ENCODE measurements at places on chromosomes 3 and 15.

- DNase-seq = no peak
These were observed 52.0 kb downstream of the ILDR1 start for GRCh38 chr3:121970047-121970446.

DNA sequence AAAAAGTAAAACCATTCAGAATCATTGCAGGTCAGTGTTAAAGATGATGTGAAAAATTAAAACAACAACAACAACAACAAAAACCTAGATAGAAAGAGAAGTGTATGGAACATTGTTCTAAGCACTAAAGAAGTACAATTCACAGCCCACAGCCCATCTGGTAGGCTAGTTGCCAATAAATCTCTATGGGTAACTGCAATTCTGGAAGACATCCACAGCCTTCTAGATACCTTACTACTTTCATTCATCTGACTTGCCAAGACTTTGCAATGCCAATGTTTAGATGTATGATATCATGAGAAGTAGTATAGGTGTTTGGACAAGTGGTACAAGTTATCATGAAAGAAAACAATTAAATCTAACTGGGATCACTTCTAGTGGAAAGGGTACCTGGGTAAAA lies 198.6 kb downstream of the VGLL3 start:
- DNase-seq = no peak

- DNase-seq = peak; percentile 71
These were observed 26.3 kb upstream of the MNS1 start for GRCh38 chr15:56491110-56491722.

DNA sequence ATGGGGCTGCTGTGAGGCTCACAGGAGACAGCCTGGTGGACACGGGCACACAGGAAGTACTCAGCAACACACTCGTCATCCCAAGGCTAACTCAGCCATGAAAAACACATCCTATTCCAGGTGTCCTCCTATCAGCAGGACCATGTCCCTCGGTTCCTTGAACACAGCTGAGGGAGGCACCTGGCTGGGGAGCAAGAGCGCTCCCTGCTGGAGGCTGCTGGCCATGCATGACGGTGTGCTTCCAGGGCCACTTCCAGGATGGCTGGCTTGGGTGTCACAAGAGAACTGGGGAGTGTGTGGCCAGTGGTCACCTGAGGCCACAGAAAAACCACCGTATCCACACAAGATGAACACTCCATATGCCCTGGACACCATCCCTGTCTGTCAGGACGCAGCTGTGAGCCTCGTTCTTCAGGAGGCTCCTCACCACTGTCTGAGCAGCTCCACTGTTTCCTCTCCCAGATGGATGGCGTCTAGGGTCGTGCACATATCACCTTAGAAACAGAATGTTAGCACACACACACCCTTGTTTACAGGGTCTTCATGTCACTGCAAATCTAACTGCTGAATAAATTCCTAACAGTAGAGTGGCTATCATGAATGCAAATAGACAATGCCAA lies 31.0 kb downstream of the POC1A start:
- DNase-seq = peak; percentile 74

All from globus pallidus (tissue), 1 donor.